ENCODE measurements at places on chromosomes 3 and 15. TPM values are rescaled to one million over a fixed set of nuclear protein-coding genes. Genes with fewer than 3 reads are reported as not detected.

DNA sequence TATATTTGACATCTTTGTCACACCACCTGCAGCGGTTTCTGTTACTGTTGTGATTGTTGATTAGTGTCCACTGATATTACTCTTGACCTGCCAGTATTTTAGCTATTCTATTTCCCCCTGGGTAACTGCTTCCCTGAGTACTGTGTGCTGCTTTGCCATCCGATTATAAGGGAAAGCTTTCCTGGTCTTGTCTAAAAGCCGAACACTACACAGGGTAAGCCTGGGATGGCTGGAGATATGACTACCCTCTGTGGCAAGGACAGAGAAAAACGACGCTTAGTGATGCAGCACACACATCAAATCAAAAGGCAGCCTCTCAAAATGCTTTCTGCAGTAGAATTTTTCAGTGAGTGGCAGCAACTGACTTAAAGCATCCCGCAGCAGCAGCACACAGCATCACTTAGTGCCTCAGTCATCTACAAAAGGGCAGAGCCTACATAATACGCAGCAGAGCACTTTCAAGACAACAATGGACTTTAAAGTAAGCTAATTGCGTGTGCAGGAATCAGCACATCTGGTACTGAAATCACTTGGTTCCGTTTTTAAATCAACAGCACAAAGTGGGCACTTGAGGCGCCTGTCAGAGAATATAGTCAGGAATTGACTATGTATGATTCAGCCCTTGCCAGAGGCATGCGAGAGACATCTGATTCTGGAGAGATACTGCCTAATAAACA lies 656.3 kb upstream of the TGFBR2 start:
- H3K4me3 ChIP-seq: no peak overlapping the region
- no peaks in the 10 kb centered on the region for H3K36me3 ChIP-seq
- H3K27me3 ChIP-seq: no peaks in the 10 kb centered on the region

The XYLB gene
- total RNA-seq: 6.0 TPM

The ECE2 gene
- total RNA-seq: not detected

The STAB1 gene
- total RNA-seq: 0.08 TPM

DNA sequence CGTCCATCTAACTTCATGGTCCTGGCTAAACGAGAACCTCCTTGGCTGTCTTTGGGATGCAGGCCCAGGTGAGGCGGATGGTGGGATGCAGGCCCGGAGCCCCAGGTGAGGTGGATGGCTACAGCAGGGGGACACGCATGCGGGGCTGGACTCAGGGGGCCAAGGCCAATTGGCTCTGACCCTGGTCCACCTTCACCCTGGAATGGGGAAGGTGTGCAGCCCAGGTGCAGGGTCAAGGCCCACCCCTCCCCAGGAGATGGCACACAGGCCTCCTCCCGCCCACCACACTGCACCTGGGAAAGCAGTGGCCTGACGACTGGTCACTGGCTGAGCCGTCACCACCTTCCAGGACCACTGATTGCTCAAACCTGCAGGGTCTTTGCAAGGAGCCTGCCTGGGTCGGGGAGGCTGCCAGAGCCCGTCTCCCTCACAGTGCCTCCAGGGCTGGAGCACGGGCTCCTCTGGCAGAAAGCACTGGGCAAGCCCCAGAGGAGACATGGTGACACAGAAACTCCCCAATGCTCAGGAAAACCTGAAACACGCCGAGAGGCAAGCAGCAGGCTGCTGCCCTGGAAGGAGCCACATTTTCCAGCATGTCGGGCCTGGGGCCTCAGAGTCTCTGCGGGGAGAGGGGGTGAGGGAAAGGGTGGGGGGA lies 159.6 kb downstream of the LRRK1 start:
- H3K4me3 ChIP-seq: no peak overlapping the region
- H3K4me1 ChIP-seq: no peaks in the 10 kb centered on the region
- H3K27ac ChIP-seq: no peak overlapping the region
- no peaks in the 10 kb centered on the region for H3K27me3 ChIP-seq

- no peaks in the 10 kb centered on the region for H3K36me3 ChIP-seq
- no peaks in the 10 kb centered on the region for H3K4me1 ChIP-seq
- H3K4me3 ChIP-seq: no peak overlapping the region
- no peaks in the 10 kb centered on the region for H3K27me3 ChIP-seq
- no peak for DNase-seq
These were observed 276.9 kb upstream of the IL12A start for GRCh38 chr3:159711560-159712333.

DNA sequence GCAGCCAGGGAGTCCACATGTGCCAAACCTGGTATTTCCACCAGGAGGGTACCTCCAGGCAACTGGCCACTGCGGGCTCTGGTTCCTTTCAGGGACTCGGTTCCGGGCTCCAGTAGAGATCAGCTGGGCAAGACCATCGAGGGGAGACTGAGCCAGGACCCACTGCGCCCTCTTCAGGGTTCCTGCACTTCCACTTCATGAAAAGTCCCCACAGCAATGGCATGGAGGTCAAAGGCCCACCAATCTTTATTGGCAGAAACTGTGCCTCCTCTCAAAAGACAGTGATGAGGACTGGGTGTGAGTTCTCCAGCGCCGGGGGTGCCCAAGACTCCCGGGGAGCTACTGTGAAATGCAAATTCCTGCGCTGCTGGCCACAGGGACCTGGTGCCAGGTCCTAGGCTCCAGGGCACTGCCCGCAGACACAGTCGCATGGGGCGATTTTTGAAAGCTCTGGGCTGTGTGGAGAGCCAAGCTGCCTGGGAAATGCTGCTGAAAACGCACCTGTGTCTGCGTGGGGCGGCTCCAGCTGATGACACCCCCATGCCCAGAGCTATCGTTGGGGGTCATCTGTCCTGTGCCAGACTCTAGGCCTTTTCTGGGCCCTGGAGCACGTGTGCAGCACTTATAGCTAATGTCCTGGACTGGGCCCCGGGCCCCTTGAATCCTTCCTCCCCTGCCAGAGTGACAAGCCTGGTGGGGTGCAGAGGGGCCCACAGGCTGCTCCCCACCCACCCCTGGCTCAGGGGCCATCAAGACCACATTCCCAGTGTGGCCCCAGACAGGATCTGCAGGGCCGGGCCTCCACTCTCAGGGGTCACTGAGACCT lies 144.0 kb downstream of the NSMCE3 start:
- no peak overlapping the region for H3K4me3 ChIP-seq
- H3K36me3 ChIP-seq: no peaks in the 10 kb centered on the region
- DNase-seq: no peak
- no peak overlapping the region for H3K27ac ChIP-seq

DNA sequence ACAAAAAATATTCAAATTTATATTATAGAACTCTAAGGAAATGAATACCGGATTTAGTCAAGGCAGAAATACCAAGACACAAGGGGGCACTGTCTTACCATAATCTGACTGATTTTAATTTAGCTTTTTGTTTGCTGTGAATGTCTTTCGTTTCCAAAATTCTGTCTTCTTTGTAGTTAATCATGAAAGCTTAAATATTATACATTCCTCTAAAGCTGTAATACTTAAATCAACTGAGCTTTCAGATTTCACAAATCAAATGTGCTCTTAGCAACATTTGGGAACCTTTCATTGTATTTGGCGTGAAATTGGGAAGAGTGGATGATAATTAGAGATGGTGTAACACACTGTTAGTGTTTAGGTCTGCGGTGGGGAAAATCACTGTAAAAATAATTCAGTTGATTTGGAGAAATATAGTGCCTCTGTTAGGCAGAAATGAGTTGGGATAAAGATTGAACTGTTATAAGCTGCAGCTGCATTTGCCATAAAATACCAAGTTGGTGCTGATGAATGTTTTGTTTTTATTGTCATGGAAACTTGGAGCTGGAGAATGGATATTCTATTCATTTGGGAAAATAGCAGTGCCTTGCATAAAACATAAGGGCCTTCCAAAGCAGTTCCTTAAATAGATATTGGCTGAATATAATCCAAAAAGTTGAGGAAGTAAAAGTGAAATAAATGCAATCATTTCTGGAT lies 228.2 kb downstream of the TCF12 start:
- no peak overlapping the region for H3K27ac ChIP-seq
- H3K36me3 ChIP-seq: peaks cover 21% of the 10 kb centered on the region
- no peak overlapping the region for H3K4me3 ChIP-seq

- H3K4me3 ChIP-seq: no peak overlapping the region
- peak overlapping the region; percentile 65 for H3K27ac ChIP-seq
- peaks cover 29% of the 10 kb centered on the region for H3K36me3 ChIP-seq
- H3K27me3 ChIP-seq: peaks cover 3% of the 10 kb centered on the region
These were observed 1.9 kb upstream of the RAB43 start for GRCh38 chr3:129123314-129124060.

DNA sequence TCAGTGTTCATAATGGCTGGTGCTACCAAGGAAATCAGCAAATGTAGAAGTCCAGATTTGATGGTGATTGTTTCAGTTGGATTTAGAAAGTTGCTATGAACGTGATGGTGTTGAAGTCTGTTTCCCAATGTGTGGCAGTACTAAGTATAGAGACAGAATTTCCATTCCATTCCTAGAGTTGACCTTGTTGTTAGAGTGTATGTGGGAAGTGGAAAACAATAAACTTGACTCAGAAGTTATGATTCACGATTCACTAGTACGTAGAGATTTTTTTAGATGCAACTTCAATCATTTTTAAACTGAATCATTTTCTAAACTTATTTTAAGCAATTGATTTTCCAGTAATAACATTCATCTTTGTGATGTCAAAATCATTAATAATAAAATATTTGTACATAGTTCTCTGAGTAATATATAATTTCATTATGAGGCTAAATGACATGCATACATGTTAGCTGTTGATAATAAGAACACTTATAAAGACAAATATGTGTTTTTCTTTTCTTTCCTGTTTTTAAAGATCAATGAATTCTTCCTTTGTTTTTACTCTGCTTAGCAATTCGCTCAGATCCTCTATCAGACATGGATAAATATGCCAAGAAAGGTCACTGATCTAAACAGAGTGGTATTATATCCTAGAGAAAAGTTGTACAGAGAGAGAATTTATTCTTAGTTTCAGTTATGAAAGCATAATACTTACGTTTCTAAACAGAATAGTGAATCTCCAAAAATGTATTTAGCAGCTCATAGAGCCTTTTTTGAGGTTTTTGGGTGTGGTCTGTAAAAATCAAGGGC lies 108.8 kb upstream of the GPR149 start:
- no peaks in the 10 kb centered on the region for H3K36me3 ChIP-seq
- peaks cover 16% of the 10 kb centered on the region for H3K27me3 ChIP-seq
- H3K27ac ChIP-seq: no peak overlapping the region
- no peaks in the 10 kb centered on the region for H3K4me1 ChIP-seq

- no peak overlapping the region for H3K27ac ChIP-seq
- H3K27me3 ChIP-seq: peaks cover 12% of the 10 kb centered on the region
- H3K36me3 ChIP-seq: no peaks in the 10 kb centered on the region
- peaks cover 3% of the 10 kb centered on the region for H3K4me1 ChIP-seq
These were observed 39.2 kb upstream of the POLR2M start for GRCh38 chr15:57667171-57667849.

- H3K27me3 ChIP-seq: no peaks in the 10 kb centered on the region
- no peak overlapping the region for H3K4me3 ChIP-seq
- H3K27ac ChIP-seq: no peak overlapping the region
These were observed 12.6 kb downstream of the ITIH4 start for GRCh38 chr3:52817860-52818259.

GRCh38 chr3:25820366-25820765 lies 30.5 kb downstream of the OXSM start:
- no peaks in the 10 kb centered on the region for H3K27me3 ChIP-seq
- no peak for DNase-seq
- peaks cover 6% of the 10 kb centered on the region for H3K4me1 ChIP-seq
- H3K4me3 ChIP-seq: no peak overlapping the region

DNA sequence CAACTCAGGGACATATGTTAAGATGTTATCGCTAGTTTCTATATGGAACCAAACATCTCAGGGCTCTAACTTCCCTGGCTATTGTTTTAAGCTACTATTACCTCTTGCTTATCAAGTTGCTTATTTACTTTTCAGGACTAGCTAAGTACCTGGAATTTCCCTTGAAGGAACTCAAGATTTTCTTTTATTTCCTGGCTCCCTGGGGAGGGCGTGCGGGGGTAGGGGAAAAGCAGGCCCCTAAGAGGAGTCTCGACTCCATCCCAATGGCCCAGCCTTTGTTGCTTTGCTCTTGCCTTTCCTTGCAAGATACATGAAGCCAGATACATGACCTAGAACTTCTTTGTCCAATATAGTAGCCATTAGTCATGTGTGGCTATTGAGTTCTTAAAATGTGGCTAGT lies 76.9 kb upstream of the STXBP5L start:
- H3K27me3 ChIP-seq: peaks cover 11% of the 10 kb centered on the region
- H3K27ac ChIP-seq: no peak overlapping the region
- no peaks in the 10 kb centered on the region for H3K4me1 ChIP-seq

The PCOLCE2 gene
- total RNA-seq: 1.3 TPM

DNA sequence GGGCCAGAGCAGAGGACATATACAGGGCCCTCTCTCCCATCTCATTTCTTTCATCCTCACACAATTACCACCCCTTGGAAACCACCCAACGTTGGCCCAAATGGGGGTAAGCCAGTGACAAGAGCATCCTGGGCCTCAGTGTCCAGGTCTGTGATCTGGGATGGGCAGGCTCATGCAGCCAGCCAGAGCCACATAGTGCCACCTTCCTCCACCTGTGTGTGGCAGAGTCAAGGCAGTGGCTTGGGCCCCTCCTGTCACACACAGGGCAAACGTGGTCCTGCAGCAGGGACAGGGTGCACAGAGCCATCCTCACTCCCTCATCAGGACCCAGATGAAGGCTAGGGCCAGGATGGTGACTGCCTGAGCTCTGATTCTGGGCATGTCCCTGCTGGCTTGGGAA lies 2.3 kb upstream of the MYL3 start:
- no peak for DNase-seq
- no peaks in the 10 kb centered on the region for H3K36me3 ChIP-seq
- H3K27me3 ChIP-seq: peaks cover 4% of the 10 kb centered on the region
- no peak overlapping the region for H3K4me3 ChIP-seq
- H3K27ac ChIP-seq: no peak overlapping the region

- H3K36me3 ChIP-seq: no peaks in the 10 kb centered on the region
These were observed 119.9 kb downstream of the DGKG start for GRCh38 chr3:186241910-186242821.

The SPTBN5 gene
- 0.19 TPM for total RNA-seq

DNA sequence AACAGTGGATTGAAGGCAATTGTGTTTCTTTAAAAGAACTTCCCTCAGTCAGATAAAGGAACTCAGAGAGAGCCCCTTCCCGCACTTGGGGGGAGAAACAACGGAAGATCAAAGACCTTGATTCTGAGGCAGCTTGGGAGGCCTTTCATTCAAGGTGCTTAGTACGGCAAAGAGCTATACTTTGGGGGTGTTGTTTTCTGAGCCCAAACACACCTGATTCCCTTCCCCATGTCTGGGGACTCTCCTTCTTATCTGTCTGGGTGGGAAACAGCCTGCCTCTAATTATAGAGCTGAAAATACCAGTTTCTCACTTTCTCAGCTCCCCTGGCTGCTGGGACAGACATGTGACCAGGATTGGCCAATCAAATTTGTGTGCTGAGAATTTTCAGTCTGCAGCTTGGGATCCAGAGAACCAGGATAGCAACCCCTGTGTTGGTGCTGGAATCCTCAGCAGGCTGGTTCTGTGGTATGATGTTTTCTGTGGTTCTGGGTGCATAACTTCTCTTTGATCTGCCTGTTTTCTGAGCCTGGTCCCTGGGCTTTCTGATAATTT lies 19.4 kb upstream of the IQCF6 start:
- no peak overlapping the region for H3K27ac ChIP-seq
- peaks cover 40% of the 10 kb centered on the region for H3K4me1 ChIP-seq
- DNase-seq: no peak
- no peaks in the 10 kb centered on the region for H3K36me3 ChIP-seq
- H3K4me3 ChIP-seq: peak overlapping the region; percentile 60
- peaks cover 23% of the 10 kb centered on the region for H3K27me3 ChIP-seq

Data from activated naive CD8-positive, alpha-beta T cell treated with anti-CD3 and anti-CD28 coated beads for 36 hours (primary cell).